CMK (cell line): ENCODE measurements at places on chromosomes 1 and 21.

- no peak for DNase-seq
Measured at GRCh38 chr1:84887261-84887934, 5.6 kb downstream of the LPAR3 start.

DNA sequence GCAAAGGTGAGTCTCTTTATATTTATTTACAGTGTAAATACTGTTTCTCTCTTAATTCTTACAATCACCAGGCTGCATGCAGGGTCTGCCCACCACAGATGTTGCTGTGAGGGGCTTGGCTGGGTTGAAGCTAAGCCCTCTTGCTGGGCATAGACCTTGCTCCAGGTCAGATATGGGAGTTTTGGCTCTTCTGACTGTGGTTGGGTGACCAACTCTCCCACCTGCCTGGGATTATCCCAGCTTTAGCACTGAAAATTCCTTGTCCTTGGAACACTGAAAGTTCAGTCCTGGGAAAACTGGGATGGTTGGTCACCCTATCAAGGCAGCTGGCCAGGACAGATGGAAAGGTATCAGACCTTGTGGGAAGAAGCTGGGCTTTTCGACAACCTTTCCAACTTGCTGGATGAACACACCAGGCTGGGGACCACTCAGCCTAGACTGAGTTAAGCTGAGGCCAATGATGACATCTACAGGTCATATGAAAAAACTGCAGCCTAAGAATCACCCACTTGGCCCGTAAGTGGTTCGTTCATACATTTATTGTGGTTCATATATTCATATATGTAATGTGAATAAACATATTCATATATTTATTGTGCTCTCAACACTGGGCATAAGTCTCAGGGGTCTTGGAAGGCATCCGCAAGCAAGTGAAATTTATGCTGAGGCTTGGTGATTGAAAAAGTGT lies 26.6 kb upstream of the HPDL start:
- DNase-seq, result peak; percentile 56

GRCh38 chr1:235790123-235790522 lies 76.6 kb downstream of the LYST start:
- DNase-seq, result no peak

GRCh38 chr1:201288765-201289164 lies 5.5 kb downstream of the PKP1 start:
- DNase-seq, result no peak

DNA sequence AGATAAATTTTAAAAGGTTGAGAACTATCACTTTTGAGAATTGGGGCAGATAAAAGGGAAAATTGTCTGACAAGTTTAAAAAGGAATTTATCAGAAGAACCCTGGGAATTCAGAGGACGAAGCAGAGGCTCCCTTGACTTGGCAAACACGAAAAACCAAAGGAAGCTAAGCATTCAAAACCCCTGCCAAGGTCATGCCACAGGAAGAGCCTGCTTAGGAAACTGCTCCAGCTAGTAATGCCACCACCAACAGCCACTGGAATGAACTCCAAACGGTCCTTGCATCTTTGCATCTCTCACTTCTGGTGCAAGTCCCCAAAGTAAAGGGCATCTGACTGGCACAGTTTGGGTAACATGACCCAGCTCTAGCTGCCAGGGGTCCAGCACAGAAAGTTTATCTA lies 7.2 kb downstream of the GPBP1L1 start:
- DNase-seq, result no peak

- DNase-seq, result peak; percentile 17
Measured at GRCh38 chr1:100816049-100816448, 78.6 kb downstream of the EXTL2 start.

DNA sequence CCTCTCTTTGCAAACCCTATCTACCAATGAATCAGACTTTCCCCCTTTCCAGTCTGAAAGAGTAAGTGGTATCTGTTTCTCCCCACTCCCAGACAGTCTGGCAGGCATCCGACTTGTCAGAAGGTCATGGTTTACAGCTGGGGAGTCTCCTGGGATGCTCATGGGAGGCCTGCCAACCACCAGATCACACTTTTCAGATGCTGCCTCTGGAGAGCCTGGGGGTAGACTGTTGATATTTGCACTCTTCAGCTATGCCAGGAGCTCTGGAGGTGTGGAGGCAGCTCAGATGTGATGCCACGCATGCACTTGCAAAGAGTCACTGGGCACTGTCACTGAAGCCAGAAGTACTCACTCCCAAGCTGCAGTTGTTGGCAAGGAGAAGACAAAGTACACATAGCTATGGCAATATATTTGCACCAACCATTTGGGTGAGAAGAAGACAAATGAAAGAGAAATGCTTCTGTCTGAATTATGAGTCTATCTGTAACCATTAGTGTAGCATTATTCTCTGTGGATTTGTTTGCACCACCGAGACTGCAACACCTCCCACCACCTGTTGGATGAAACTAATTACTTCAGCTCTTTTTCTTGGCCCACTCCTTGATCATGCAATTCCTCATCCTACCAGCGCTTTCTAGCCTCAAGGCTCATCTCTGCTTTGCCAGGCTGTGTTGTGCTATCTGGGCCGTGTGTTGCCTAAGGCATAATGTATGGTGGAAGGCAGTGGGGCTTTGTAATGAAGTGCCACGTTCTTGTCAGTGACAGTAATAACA lies 133.0 kb upstream of the SPAG17 start:
- DNase-seq, result no peak

DNA sequence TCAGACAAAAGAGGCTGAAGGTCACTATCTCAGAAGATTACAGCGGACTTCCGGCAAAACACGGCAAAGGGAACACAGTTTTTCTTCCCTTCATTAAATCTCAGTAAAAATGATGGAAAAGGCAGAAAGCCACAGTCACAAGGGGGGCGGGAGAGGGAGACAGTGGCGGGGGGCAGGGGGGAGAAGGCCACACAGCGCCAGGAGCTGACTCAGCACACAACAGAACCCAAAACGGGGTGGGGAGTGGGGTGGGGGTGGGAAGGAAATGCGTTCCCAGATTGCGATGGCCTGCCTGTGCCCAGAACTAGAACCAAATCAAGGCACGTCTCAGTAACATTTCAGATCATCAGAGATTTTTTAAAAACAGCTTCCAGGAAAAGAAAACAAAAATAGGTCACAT lies 13.4 kb downstream of the CFAP74 start:
- no peak for DNase-seq

DNA sequence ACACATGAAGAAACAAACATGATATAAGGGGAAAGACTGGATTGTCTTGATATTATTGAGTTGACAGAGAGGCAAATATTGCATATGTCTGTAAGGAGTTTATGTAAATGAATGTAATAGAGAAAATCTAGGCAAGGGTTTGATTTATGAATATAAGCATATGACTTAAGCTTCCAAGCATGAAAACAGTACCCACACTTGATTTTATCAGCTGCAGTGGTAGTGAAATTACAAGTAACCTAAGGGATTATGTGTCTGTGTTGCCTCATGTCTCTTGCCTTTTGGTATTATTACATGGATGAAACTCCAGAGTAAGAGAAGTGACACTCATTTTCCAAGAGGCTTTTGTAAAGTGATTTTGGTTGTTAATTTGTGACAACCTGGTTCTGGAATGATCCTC lies 1678.9 kb downstream of the KCNT2 start:
- no peak for DNase-seq

DNA sequence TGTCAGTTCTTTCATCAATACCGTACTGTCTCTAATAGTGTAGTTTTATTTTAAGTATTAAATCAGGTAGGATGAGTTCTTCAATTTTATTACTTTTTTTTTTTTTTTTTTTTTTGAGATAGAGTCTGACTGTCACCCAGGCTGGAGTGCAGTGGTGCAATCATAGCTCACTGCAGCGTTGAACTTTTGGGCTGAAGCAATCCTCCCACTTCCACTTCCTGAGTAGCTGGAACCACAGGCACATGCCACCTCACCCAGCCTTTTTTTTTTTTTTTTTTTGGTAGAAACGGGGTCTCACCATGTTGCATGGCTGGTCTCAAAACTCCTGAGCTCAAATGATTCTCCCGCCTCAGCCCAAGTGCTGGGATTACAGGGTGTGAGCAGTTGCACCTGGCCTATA lies 44.3 kb downstream of the INAVA start:
- DNase-seq, result peak; percentile 20

DNA sequence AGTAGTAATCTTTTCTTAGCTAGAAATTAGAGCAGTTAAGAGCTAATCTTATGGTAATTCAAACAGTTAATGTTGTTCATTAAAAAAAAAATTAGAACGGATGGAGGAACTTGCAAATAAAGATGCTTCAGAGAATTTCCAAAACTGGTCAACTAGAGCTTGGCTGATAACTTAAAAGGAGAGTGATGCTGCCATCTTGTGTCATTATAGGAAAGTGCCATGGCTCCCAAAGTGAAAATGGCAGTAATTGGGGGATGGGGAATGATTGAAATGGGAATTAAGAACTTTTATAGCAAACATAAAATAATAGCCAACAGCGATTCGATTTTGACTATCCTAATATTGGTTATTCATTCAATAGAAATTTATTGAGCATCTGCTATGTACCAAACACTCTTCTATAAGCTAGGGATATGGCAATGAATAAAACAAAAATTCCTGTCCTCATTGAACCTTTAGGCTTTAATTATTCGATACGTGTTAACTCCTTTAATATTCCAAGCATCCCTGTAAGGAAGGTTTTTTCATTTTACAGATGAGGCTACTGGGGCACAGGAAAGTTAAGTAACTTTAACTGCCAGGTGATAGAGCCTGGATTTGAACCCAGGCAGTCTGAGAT lies 5.7 kb upstream of the PLPP3 start:
- DNase-seq, result peak; percentile 8

- no peak for DNase-seq
Measured at GRCh38 chr1:209601809-209602657, 18.5 kb downstream of the CAMK1G start.

- no peak for DNase-seq
Measured at GRCh38 chr21:14768042-14768441, 221.9 kb upstream of the SAMSN1 start.

DNA sequence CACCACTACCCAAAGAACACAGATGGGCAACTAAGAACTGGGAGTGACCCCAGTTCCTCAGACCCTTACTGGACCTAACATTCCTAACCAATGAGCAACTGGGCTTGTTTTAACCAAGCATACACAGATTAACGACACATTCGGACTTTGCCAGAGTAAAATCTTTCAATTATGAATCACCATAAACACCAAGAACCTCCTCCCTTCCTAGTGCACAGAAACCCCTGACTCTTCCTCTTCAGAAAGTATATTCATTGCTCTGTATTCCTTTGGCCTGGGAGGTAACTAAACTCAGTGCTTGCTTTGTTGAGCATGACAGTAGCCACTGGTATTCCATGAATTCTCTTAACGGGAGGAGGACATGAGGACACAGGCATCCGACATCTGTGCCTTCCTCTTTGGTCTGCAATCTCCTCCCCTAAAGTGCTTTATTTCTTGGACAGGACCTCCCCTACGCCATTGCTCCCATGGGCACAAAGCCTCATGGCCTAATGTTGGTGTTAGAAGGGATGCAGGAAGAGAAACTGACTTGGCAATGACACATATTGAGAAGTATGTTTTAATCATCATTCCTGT lies 42.7 kb downstream of the SEC16B start:
- no peak for DNase-seq

- DNase-seq, result no peak
Measured at GRCh38 chr1:31196685-31197084, 43.0 kb downstream of the NKAIN1 start.

GRCh38 chr21:27339902-27340301 lies 373.0 kb upstream of the ADAMTS5 start:
- no peak for DNase-seq

DNA sequence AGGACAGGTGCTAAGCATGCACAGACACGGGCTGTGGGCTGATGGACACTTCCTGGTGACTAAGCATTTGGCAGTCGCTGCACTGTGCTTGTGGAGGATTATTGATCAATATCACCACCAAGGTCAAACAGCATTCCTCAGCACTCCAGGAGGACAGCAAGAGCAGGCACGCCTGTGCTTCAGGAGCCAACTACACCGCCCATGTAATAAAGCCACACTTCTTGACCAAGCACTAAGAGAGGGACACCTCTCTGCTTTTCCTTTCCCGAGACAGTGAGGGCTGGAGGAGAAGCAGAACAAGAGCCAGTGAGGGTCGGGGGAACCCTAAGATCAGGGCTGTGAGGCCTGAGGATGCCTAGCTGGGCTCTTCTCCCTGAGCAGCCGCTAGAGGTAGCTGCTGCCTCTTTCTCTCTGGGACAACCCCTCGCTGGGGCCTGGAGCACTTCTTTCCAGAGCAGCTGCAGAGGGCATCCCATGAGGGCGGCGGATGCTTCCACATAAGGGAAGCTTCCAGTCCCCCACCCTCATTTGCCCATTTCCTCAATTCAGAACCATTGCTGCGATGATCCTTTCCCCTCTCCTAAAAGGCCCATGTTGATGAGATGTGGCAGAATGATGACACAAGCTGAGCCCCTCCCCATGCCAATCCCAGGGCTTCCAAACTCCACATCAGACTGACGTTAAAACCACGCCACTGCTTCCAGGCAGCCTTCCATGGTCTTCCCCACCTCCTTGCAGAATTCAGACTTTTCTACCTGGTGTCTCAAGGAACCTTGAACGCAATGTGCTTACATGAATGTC lies 19.1 kb downstream of the RAB7B start:
- peak; percentile 8 for DNase-seq

DNA sequence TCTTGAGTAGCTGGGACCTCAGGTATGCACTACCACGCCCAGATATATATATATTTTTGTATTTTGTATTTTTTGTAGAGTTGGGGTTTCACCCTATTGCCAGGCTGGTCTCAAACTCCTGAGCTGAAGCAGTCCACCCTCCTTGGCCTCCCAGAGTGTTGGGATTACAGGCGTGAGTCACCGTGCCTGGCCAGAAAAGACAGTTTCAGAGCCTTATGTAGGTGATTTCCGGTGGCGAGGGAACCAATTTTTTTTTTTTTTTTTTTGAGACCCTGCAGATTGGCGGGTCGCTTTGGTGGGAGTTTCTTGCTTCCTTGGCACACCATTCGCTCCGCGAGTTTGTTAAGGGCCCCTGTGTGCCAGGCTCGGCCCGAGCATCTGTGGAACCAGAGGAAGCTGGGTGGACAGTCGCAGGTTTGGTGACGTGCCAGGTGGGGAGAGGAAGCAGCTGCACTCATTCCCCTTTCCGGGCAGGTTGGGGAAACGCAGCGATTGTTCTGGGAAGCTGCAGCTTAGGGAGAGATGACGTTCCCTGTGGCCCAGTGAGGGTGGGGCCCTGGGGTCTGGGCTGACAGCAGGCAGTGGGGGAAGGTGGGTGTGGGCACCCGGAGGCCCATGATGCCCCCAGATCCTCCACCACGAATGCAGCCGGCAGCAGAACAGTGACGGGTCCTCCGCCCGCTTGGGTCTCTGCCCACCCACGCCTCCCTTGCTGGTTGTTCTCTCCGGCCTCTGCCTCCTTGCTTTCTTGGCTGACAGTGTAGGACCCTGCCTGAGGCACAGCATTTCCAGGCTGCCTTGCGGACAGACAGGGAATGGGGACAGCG lies 25.1 kb downstream of the SPSB1 start:
- no peak for DNase-seq

GRCh38 chr1:167734227-167734626 lies 12.4 kb downstream of the MPZL1 start:
- no peak for DNase-seq

GRCh38 chr1:231384696-231385415 lies 37.2 kb downstream of the EGLN1 start:
- no peak for DNase-seq

- DNase-seq, result no peak
Measured at GRCh38 chr1:55284856-55285255, 69.7 kb upstream of the USP24 start.

GRCh38 chr1:161885003-161885402 lies 118.9 kb downstream of the ATF6 start:
- no peak for DNase-seq
